ENCODE measurements at places on chromosomes 3 and 15.
A peak's percentile ranks its signal among the peaks of the same experiment; 100 is the strongest.

DNA sequence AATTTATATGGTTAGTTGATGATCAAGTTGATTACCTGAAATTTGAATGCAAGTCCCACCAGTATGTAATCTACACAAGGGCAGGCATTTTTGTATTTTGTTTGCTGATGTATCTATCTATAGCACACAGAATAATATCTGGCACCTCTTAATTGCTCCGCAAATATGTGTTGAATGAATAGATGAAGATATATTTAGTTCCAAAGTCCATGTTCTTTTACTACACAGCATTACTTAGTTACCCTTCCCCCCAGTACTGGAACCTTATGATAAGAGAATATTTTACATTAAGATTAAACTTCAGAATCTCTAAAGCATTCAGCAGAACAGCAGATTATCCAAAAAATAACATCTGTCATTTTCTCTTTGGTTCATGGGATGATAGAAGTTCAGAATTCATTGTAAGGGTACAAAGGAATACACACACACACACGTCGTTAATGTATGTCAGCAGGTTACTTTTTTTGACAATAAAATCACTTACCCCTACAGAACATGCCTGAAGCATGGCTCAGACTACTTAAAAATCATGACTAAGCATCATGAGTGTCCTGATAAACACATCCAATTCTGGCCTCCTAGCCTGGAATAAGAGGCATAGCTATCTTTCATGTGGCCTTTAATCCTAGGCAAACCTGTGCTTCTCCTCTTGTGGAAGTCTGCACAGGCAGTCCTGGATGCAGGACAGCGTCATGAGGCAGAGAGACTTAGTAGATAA lies 148.9 kb upstream of the TBC1D5 start:
- H3K4me1 ChIP-seq: no peaks in the 10 kb centered on the region

DNA sequence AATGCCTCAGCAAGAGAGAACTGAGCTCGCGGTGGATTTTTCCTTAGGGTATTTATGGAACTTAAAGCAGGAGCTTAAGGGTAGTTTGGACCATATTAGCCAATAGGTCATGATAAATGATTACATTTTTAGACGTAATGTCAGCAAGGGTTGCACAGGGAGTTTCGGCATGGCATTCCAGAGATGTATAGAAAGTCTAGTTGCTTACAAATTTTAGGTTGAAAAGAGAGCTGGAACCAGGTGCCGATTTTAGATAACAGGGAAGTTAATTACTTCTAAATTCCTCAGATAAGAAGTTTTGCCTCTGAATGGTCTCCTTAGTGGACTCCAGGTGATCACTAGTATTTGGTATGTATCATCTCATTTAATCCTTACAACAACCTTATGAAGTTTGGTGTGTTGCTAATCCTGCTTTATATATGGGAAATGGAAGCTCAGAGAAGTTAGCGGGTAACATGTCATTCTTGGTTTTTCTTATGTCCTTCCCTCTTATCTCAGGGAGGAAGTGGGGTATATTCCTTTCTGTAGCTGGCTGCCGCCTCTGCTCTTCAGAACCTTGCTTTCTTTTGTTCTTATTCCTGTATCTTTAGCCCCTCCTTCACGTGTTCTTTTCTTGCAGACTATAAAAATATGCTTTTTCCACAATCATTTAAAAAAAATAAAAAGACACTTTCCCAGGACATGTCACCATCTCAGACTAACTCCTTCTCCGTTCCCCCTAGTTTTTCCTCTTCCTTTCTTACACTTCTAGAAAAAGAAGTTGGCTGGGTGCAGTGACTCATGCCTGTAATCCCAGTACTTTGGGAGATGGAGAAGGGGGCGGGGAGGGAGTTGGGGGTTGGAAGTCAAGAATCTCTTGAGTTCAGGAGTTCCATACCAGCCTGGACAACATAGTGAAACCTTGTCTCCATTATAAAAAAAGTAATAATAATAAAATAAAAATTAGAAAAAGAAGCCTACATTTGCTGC lies 25.7 kb downstream of the IQGAP1 start:
- H3K4me1 ChIP-seq: peaks cover 40% of the 10 kb centered on the region
- no peaks in the 10 kb centered on the region for H3K27me3 ChIP-seq
- no peak overlapping the region for H3K4me3 ChIP-seq
- H3K27ac ChIP-seq: peak overlapping the region; percentile 33
- no peaks in the 10 kb centered on the region for H3K36me3 ChIP-seq

DNA sequence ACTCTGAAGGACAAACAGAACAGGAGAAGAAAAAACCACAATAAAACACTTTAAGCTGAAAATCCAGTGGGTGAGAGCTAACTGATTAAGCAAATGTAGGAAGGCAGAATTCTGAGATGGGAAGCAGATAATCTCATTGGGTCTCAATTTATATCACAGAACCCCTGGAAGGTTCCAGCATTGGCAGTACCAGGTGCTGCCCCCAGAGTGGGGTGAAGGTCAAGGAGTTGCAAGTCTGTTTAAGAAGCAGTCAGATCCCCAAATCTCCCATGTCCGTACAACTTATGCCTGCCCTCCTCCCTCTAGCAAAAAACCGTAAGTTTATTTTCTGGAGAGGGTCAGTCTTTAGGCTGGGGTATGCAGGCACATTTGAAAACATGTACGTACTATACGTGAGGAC lies 45.1 kb downstream of the PXK start:
- no peak for DNase-seq
- no peaks in the 10 kb centered on the region for H3K4me1 ChIP-seq
- no peaks in the 10 kb centered on the region for H3K36me3 ChIP-seq
- H3K27me3 ChIP-seq: no peaks in the 10 kb centered on the region

- H3K4me3 ChIP-seq: no peak overlapping the region
- peaks cover 18% of the 10 kb centered on the region for H3K4me1 ChIP-seq
- H3K27ac ChIP-seq: no peak overlapping the region
- no peak for DNase-seq
- H3K36me3 ChIP-seq: no peaks in the 10 kb centered on the region
- H3K27me3 ChIP-seq: no peaks in the 10 kb centered on the region
These were observed 7.5 kb upstream of the PLA2G4D start for GRCh38 chr15:42101861-42102260.

DNA sequence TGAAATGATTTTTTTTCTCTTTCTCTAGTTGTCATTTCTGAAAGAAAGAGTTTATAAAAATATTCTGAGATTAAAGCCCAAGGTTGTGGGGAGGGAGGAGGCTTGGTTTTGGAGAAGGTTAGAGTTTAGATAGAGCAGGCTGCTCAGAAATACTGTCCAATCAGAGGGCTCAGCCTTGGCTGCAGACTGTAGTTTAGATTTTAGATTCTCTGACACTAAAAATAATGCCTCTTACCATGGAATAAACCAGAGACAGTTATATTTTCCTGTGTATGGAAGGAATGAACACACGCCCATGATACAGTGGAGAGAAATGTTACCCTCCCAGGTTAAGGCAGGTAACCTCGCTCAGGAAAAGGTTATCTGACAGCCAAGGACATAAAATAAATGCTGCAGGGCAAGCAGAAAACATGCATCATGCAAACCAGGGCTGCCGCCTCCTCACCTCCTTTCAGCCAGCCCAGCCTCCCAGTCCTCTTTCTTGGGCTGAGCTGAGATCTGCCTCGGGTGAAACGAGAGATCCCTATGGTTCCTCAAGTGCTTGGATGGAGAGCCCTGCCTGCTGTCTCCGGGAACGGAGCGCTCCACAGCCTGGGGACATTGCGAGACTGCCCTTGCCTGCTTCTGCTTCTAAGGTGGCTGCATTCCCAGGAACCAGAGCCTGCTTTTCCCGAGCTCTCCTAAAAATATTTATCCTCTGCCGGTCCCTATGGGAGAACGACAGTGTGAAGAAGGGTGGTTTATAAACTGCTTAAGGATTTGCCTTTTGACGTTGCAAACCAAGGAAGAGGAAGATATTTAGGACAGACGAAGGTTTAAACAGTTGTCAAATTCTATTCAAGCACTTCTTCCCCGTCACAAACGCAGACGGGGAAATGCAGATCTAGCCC lies 848 bp downstream of the NCEH1 start:
- DNase-seq: peak; percentile 64
- no peaks in the 10 kb centered on the region for H3K27me3 ChIP-seq
- no peaks in the 10 kb centered on the region for H3K36me3 ChIP-seq
- H3K4me3 ChIP-seq: peak overlapping the region; percentile 75
- peaks cover 26% of the 10 kb centered on the region for H3K4me1 ChIP-seq

DNA sequence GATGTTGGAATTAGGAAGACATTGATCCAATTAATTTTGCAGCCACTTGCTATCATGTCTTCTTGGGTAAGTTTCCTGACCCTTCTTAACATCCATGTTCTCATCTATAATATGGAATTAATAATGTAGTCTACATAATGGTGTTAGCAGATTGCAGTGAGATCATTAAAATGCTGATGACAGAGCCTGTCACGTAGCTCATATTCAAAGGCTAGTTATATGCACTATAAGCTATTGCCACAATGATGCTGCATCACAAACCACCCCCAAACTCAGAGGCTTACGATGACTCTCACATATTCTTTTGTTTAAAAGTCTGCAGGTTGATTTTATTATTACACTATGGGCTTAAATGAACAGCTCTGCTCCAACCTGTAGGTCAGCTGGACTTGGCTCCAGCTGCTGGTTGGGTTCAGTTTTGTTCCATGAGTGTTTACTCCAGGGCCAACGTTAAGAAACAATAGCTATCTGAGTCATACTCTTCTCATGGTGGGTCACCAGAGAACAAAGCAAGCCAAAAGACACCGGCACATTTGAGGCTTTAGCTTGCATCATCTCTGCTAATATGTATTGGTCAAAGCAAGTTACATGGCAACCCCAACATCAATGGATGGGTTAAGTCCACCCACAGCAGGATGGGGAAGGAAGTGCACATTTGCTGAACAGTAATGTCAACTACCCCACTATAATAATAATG lies 250.0 kb upstream of the SLCO3A1 start:
- no peak overlapping the region for H3K27ac ChIP-seq
- no peaks in the 10 kb centered on the region for H3K27me3 ChIP-seq
- H3K36me3 ChIP-seq: no peaks in the 10 kb centered on the region
- no peak overlapping the region for H3K4me3 ChIP-seq

- no peak for DNase-seq
- no peaks in the 10 kb centered on the region for H3K36me3 ChIP-seq
- no peak overlapping the region for H3K4me3 ChIP-seq
- H3K4me1 ChIP-seq: no peaks in the 10 kb centered on the region
These were observed 207.3 kb downstream of the NECTIN3 start for GRCh38 chr3:111278959-111279358.

- H3K27ac ChIP-seq: no peak overlapping the region
- no peaks in the 10 kb centered on the region for H3K27me3 ChIP-seq
These were observed 376.8 kb upstream of the SEMA6D start for GRCh38 chr15:47340571-47340920.

GRCh38 chr3:140205598-140205997 lies 270.6 kb downstream of the CLSTN2 start:
- H3K4me3 ChIP-seq: no peak overlapping the region
- H3K27ac ChIP-seq: no peak overlapping the region
- H3K36me3 ChIP-seq: no peaks in the 10 kb centered on the region
- no peaks in the 10 kb centered on the region for H3K4me1 ChIP-seq
- no peaks in the 10 kb centered on the region for H3K27me3 ChIP-seq
- DNase-seq: no peak

DNA sequence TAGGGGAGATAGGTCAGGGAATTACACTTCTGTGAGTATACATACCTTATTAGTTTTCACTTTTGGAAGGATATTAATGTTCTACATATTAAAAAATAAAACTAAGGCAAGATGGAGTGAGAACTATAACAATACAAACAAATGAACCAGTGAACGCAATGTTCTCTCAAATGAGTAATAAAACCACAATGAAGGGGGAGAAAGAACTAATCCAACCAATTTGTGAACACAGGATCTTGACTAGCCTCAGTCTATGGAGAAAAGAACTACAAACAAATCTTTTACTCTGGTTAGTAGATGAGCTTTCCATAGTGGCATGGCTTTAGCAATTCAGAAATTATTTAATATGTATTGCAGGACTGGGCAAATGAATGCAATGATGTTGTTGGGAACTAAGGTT lies 26.9 kb upstream of the ATOSA start:
- peaks cover 9% of the 10 kb centered on the region for H3K27me3 ChIP-seq
- no peak overlapping the region for H3K27ac ChIP-seq
- no peaks in the 10 kb centered on the region for H3K4me1 ChIP-seq
- H3K4me3 ChIP-seq: no peak overlapping the region
- H3K36me3 ChIP-seq: no peaks in the 10 kb centered on the region
- DNase-seq: no peak
